ENCODE measurements at places on chromosomes 13 and 19. TPM values are rescaled to one million over a fixed set of nuclear protein-coding genes. Genes with fewer than 3 reads are reported as not detected.

DNA sequence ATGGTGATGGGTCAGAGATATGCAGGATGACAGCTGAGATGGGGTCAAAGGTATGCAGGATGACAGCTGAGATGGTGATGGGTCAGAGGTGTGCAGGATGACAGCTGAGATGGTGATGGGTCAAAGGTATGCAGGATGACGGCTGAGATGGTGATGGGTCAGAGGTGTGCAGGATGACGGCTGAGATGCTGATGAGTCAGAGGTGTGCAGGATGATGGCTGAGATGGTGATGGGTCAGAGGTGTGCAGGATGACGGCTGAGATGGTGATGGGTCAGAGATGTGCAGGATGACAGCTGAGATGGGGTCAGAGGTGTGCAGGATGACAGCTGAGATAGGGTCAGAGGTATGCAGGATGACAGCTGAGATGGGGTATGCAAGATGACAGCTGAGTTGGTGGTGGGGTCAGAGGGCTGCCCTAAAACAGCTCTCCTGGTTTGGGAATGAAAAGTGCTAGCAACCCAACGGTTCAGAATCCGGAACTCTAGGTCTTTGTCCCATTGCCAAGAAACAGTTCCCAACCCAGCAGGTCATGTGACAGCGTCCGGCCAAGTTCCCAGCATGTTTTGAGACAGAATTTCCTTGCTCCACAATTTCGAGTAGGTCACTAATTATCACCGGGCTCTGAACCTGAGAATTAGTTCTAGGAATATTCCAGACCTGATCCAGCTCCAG lies 3.2 kb downstream of the SELENOW start:
- peak; percentile 25 for DNase-seq

- DNase-seq: no peak
Observed at GRCh38 chr13:39804332-39805210, 149.1 kb downstream of the COG6 start.

DNA sequence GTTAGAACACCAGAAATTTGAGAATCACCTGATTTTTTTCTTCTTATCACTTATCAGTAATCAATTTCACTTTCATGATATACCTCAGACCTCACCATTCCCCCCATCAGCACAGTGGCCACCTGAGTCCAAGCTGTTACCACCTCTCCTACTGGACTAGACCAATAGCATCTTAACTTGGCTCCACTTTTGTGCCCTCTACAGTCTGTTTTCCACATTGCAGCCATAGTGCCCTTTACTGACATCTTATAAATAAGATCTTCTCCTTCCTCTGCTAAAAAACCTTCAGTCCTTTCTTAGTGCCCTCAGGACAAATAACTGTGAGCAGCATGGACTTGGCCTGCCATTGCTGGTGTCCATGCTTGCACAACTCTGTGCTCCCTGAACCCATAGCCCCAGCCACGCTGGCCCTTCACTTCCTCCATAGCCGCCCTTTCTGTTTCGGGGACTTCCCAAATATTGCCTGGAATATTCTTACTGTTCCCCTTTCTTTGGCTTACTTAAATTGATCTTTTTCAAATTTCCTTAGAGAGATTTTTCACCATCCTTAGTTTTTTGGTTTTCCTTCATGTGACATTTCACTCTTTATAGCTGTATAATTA lies 380.8 kb downstream of the LMO7 start:
- no peak for DNase-seq

GRCh38 chr19:42683917-42684513 lies 56.3 kb downstream of the PSG3 start:
- no peak for DNase-seq

DNA sequence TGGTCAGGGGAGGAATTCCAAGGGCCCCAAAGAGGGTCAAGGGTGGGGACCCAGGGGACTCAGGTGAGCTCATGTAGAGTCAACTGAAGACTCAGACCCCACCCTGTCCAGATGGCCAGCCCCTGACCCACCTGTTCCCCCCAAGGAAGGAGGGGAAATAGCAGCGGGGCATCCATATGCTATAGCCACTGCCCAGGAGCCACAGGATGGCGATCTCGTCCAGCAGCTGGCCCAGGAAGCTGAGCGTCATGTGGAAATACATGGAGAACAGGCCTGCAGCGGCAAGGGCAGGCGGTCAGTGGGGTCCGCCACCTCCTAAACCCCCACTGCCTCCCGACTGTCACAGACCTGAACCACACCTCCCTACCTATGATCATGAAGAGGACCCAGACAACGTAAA lies 21.4 kb downstream of the ACER1 start:
- no peak for DNase-seq

DNA sequence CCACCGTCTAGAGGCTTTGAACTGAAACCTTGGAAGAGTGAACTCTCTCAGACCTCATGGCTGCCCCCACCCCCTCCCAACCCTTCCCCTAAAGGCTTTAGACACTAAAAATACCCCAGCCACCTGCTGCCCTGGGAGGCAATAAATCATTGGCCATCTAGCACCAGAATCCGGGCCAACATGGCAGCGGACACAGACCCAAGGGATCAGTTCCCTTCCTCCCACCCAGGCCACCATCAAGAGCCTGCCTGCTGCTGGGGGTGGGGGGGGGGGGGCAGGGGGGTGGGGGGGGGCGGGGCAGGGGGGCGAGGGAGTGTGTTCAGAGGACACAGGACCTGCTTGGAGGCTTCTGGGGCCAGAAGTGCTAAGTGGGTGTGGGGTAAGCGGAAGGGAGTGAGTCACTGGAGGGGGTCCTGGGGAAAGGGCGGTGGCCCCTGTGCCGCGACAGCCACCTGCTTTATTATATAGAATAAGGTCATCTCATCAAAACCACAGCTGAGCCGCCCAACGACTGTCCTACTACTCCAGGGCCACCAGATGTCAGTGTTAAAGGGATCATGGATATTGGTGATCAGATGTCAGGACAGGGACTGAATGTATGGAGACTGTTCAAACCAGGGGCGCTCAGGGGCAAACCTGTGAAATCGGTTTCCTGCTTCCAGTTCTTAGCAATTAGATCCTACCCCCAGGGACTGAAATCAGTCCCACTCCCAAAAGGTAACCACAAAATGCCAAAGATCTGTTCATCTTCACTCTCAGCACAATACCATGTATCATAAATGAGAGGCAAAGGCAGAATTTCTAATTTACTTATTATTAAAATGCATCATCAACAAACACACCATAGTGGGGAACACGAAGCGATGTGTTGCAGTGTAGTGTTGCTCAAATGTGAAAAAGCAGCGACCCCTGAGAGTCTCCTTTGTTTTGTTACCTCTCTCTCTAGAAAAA lies 24.3 kb downstream of the ARL11 start:
- peak; percentile 74 for DNase-seq

- DNase-seq: no peak
Observed at GRCh38 chr13:105442040-105442439, 1093.4 kb downstream of the EFNB2 start.

GRCh38 chr19:38262585-38263268 lies 1.6 kb upstream of the SPINT2 start:
- no peak for DNase-seq

GRCh38 chr19:54364775-54365257 lies at the start of gene LAIR1:
TSS of gene LAIR1 (minus strand) at chr19:54364931. CDS start at chr19:54364804, 127 bp downstream.
- DNase-seq: peak; percentile 4

DNA sequence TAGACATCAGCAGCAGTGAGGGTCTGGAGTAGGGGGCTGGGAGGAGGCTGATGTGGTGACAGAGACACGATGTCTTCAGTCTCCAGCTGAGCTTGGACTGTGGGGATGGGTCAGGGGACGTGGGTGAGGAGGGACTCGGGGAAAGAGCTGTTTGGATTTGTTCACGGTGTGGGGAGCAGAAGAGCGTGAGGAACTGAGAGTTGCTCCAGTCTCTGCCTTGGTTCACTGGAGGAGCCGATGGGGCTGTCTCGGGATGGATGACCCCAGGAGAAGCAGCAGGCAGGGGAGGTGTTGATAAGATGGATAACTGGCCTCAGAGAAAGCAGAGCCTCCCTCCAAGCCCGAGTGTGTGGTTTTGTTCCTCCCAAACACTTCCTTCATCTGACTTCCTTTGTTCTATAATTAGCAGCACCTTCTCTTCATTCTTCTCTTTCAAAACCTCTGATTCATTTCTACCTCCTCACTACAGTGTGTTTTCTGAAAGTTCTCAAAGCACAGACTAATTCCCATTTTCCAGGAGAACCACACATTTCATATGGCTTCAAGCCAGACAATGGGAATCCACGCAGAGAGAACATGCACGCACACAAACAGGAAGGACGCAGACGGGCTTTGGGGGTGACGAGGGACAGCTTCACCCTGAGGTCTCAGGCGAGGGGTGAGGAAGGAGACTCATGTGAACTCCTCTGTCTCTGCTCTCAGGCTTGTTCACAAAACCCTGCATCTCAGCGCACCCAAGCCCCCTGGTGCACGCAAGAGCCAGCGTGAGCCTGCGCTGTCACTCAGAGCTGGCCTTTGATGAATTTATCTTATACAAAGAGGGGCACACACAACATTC lies 18.6 kb downstream of the LAIR2 start:
- no peak for DNase-seq

DNA sequence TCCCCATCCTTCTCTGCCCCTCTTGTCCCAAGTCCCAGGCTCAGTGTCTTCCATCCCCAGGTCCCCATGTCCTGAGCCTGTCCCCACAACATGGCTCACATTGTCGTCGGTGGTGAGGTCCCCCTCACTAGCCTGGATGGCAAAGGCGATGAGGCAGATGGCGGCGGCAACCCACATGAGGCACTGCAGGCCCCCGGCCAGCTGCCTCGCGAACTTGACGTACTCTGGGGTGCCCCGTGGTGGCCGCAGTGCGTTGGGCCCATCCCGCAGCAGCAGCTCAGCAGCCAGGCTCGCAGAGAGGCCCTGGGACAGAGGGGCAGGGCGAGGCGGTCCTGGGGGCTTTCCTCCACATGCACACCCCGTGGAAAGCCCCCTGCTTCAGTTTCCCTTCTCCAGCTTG lies 1.1 kb downstream of the ATP4A start:
- no peak for DNase-seq

- no peak for DNase-seq
Observed at GRCh38 chr13:39821977-39822376, 166.5 kb downstream of the COG6 start.

GRCh38 chr19:17393914-17394313 lies at the start of gene CCDC194:
TSS of gene CCDC194 (minus strand) at chr19:17394196. CDS start at chr19:17394158, 38 bp downstream.
- no peak for DNase-seq

DNA sequence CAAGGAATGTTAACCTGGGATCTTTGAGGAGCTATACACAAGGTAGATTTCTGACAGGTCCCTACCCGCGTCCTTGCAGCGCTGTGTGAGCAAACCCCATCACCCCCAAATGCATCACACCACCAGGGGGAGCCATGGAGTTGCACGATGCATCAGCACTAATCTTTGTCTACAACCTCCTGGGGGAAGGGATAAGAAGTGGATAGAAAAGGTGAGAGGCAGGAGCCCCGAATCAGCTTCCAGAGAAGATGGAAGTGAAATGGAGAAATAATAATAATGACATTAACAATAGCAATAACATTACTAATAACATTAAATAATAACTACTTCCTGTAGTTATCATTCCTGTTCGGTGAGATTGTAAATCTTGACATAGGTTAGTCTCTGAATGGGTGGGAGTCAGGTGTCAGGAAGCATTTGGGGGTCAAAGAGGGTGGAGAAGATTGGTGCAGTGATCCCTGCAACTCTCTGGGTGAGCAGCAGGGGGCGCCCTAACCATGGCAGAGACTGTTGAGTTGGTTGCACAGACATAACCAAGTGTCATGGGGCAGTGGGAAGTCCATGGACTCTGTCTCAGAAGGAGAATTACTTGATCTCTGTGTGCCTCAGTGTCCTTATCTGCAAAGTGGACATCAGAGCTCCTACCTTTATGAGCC lies 16.5 kb downstream of the SIGLEC7 start:
- DNase-seq: peak; percentile 14

DNA sequence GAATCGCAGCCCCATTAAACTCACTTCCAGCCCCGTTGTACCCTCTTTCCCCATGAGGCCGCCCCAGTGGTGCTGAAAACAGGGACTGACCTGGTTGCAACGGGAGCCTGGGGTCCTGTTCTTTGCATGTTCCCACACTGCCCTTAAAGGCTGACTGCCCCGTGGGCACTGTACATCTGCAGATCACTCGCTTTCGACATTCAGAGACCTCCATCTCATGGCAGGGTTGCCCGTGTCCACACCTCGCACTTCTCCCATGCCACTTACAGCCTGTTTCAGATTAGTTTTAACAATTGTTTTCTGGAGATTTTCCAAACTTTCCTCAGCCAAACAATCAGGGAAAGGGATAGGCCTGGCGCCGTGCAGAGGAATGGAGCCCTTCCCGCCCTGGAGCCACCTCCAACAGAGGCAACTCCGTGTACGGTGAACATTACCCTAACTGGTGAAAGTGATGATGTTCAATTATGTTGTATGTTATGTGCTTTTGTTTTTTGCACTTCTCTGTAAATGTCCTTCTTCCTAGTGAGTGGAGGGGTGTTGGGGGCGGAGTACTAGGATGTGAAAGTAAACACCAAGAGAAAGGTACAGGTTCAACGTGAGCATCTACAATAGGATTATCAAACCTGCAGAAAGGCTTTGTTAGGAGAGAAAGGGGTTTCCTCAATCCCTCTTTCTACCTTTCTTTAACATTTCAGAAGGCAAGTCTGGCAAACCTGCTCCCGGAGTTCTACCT lies 262.8 kb downstream of the FOXO1 start:
- no peak for DNase-seq

GRCh38 chr19:47253970-47254369 lies 2.4 kb upstream of the CCDC9 start:
- DNase-seq: no peak

- DNase-seq: no peak
Observed at GRCh38 chr19:45657520-45658167, 10.4 kb upstream of the GIPR start.

GRCh38 chr19:4264812-4265211 lies 14.3 kb upstream of the SHD start:
- no peak for DNase-seq

GRCh38 chr19:35328851-35329285 lies at the start of gene CD22:
TSS of gene CD22 (plus strand) at chr19:35329187. CDS start at chr19:35332041, 2,854 bp downstream.
- no peak for DNase-seq

DNA sequence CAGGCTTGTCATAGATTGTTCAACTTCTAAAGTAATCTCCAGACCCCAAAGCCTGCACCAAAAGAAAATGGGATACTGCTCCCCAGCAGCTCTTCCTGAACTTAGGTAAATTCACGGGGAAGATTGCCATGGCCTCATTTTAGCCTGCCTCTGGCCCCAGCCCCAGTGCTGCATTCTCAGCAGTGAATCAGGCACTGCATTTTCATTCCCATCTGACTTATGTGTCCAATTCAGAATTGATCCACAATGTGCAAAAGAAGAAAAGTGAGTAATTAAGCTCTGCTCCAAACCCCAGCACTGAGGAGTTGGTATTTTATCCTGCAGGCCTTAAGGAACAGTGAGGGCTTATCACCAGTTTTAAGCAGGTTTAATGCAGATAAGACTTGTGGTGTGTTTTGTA lies 176.4 kb downstream of the KCTD12 start:
- DNase-seq: no peak

GRCh38 chr19:47786566-47786965 lies 8.1 kb downstream of the SELENOW start:
- DNase-seq: peak; percentile 87

GRCh38 chr13:49731766-49732165 lies 40.5 kb upstream of the EBPL start:
- no peak for DNase-seq

- no peak for DNase-seq
Observed at GRCh38 chr13:44118881-44119280, 239.2 kb downstream of the LACC1 start.

CLEC4G gene
- total RNA-seq: not detected

SIGLEC5 gene
- not detected for total RNA-seq

WASF3 gene
- total RNA-seq: 7.1 TPM

SLC7A10 gene
- 3.1 TPM for total RNA-seq

IFNL1 gene
- total RNA-seq: not detected

CFAP97D2 gene
- total RNA-seq: not detected
